Endothelial cell (in vitro differentiated cells): ENCODE measurements at places on chromosomes 2 and 18.
A peak's percentile ranks its signal among the peaks of the same experiment; 100 is the strongest.

DNA sequence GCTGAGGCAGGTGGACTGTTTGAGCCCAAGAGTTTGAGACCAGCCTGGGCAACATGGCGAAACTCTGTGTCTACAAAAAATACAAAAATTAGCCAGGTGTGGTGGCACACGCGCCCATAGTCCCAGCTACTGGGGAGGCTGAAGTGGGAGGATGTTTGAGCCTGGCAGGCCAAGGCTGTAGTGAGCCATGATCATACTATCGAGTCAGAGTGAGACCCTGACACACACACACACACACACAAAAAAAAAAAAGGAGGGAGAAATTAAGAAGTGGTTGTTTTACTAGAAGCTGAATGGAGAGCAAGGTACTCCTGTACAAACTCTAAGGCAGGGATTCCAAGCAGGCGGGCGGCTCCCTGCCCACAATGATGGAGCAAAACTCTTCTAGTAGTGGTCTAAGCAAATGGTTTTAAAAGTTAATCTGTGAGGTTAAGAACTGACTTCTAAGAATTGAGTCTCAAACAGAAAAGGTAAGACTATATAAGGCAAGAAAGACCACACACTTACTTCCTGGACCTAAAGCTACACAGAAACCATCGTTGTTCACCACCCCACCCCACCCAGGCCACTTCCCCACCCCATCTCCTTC lies 2.6 kb downstream of the ANKRD44 start:
- DNase-seq, result no peak
- peaks cover 4% of the 10 kb centered on the region for H3K36me3 ChIP-seq
- no peak overlapping the region for H3K27ac ChIP-seq
- H3K4me1 ChIP-seq, result peaks cover 32% of the 10 kb centered on the region
- peaks cover 11% of the 10 kb centered on the region for H3K27me3 ChIP-seq

- DNase-seq, result no peak
- H3K27ac ChIP-seq, result no peak overlapping the region
- peaks cover 7% of the 10 kb centered on the region for H3K4me1 ChIP-seq
- H3K36me3 ChIP-seq, result no peaks in the 10 kb centered on the region
- no peak overlapping the region for H3K4me3 ChIP-seq
- H3K27me3 ChIP-seq, result no peaks in the 10 kb centered on the region
Observed at GRCh38 chr2:158131483-158131912, 29.8 kb downstream of the UPP2 start.

DNA sequence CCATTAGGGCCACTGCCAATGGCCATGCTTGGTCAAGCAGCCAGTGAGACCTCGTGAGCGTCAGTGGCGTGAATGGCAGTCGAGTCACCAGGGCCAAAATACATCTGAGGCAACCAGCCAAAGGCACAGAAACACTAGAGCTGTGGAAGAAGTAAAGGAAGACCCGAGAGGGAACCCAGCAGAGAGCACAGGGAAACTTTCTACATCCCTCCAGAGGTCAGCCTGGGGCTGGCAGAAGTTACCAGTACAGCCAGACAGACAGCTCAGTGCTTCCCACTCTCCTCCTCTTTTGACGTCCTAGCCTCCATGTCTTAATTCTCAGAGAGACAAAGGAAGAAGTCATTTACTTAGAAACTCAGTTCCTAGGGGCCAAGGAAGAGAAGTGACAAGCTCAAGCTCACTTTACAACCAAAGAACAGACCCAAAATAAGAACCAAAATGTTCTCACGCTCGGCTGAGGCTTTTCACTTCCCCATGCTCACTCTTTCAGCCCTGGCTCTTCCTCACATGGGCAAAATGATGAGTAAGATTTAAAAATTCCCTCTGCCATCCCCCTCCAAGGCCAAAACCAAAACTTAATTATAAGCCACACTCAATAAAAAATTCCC lies 8.7 kb downstream of the CYRIA start:
- no peak overlapping the region for H3K4me3 ChIP-seq
- peaks cover 55% of the 10 kb centered on the region for H3K4me1 ChIP-seq
- no peak overlapping the region for H3K27ac ChIP-seq
- H3K36me3 ChIP-seq, result peaks cover 8% of the 10 kb centered on the region
- H3K27me3 ChIP-seq, result no peaks in the 10 kb centered on the region

DNA sequence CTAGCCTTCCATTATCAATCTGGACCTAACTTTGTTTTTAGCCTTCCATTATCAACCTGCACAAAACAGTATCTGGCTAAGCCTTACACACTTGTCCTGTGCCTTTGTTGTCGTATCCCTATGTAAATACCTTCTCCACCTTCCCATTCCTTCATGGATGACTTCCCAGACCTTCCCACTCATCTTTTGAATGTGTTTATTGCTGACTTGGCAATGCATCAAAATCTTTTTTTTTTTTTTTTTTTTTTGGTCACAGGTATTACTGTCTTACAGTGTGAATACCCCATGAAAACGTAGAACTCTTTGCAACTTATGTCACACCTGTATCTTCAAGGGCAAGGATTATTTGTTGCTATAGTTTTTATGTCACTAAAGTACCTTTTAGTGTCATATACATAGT lies 25.7 kb downstream of the RPE start:
- H3K36me3 ChIP-seq, result peaks cover 8% of the 10 kb centered on the region
- H3K4me1 ChIP-seq, result no peaks in the 10 kb centered on the region
- no peak overlapping the region for H3K27ac ChIP-seq
- no peak for DNase-seq
- no peak overlapping the region for H3K4me3 ChIP-seq

DNA sequence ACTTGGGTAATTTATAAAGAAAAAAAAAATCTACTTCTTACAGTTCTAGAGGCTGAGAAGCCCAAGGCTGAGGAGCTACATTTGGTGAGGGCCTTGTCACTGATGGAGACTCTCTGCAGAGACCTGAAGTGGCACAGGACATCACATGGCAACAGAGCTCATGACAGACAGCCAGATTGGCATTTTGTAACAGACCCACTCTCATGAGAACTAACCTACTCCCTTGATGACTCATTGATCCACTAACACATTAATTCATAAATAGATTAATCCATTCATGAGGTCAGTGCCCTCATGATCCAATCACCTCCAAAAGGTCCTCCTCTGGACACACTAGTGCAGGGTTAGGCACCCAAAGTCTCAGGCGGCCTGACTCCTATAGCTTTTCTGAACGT lies 318.4 kb downstream of the GULP1 start:
- peaks cover 8% of the 10 kb centered on the region for H3K36me3 ChIP-seq
- H3K27ac ChIP-seq, result no peak overlapping the region
- no peak overlapping the region for H3K4me3 ChIP-seq

GRCh38 chr2:233375490-233376314 lies 21.4 kb downstream of the DGKD start:
- H3K4me1 ChIP-seq, result no peaks in the 10 kb centered on the region
- H3K27me3 ChIP-seq, result peaks cover 1% of the 10 kb centered on the region
- no peak for DNase-seq
- no peak overlapping the region for H3K4me3 ChIP-seq
- H3K27ac ChIP-seq, result no peak overlapping the region

GRCh38 chr2:1769703-1770422 lies 25.5 kb upstream of the PXDN start:
- H3K4me1 ChIP-seq, result no peaks in the 10 kb centered on the region
- H3K27ac ChIP-seq, result no peak overlapping the region
- peak; percentile 78 for DNase-seq
- no peak overlapping the region for H3K4me3 ChIP-seq
- H3K36me3 ChIP-seq, result no peaks in the 10 kb centered on the region

DNA sequence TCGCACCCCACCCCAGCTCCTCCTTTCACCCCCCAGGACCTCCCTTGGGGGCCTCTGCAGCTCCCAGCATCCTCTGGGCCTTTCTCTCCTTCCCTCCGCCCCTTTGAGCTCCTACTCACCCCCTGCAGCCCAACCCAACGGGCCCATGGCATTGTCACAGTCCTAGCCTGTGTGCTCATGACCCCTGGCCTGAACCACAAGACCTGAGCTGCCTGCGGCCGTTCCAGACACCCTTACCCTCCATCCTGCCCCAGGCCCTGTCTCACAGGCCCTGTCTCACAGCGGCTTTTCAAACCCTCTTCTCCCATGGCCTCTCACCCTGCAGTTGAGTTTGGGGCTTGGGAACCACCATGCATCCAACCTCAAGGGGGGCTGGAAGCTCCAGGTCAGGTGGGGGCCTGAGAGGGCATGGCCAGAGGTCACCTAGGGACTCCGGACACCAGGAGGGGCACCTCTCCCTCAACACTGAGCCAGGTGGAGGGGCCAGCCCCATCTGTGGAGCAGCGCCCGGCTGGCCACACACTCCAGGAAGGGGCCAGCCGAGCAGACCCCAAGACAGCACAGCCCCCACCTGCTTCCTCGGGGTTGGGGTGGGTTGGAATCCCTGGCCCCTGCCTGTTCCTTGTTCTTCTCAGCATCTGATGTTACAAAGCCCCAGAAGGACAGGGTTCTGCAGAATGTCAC lies 6.9 kb downstream of the MAB21L4 start:
- H3K36me3 ChIP-seq, result peaks cover 4% of the 10 kb centered on the region
- no peak overlapping the region for H3K27ac ChIP-seq
- no peak for DNase-seq

GRCh38 chr2:218292048-218293014 lies at the start of gene TMBIM1:
Gene TMBIM1 (minus strand): TSS chr2:218292503. CDS start chr2:218282141, 10,362 bp downstream.
- H3K27ac ChIP-seq, result no peak within 1 kb of the TSS
- peak within 1 kb of the TSS; percentile 87 for H3K4me3 ChIP-seq
- peaks cover 4% of the 10 kb centered on the region for H3K27me3 ChIP-seq
- peaks cover 40% of the 10 kb centered on the region for H3K4me1 ChIP-seq
- peak; percentile 87 for DNase-seq
- H3K36me3 ChIP-seq, result peaks cover 10% of the 10 kb centered on the region

- H3K27ac ChIP-seq, result no peak overlapping the region
- H3K4me1 ChIP-seq, result no peaks in the 10 kb centered on the region
- no peak for DNase-seq
- no peak overlapping the region for H3K4me3 ChIP-seq
- no peaks in the 10 kb centered on the region for H3K36me3 ChIP-seq
Observed at GRCh38 chr2:37891846-37892435, 33.1 kb upstream of the RMDN2 start.

DNA sequence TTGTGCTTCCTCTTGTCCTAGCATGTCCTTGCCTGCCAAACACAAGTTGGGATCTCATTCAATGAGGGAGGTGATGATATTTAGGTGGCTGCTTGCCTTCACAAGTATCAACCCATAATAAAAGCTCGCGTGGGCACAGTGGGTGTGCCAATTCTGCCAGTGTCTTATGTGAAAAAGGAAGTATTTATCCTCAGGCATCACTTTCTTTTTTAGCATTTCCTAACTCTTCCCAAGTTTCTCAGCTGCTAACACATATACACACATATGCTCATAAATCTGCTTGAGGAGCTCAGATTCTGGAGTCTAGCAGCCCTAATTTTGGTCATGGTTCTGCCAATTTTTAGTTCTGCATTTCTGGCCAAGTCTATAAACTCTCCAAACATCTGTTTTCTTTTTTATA lies 319.5 kb upstream of the HNMT start:
- H3K4me3 ChIP-seq, result no peak overlapping the region
- no peaks in the 10 kb centered on the region for H3K36me3 ChIP-seq
- H3K27ac ChIP-seq, result no peak overlapping the region
- H3K4me1 ChIP-seq, result no peaks in the 10 kb centered on the region
- peaks cover 3% of the 10 kb centered on the region for H3K27me3 ChIP-seq

GRCh38 chr18:48940854-48941611 lies 9.7 kb downstream of the SMAD7 start:
- H3K4me1 ChIP-seq, result peaks cover 78% of the 10 kb centered on the region
- H3K27ac ChIP-seq, result peak overlapping the region; percentile 79
- peak; percentile 30 for DNase-seq
- peak overlapping the region; percentile 9 for H3K4me3 ChIP-seq
- peaks cover 23% of the 10 kb centered on the region for H3K36me3 ChIP-seq

GRCh38 chr2:113285816-113286215 lies 7.1 kb upstream of the PAX8 start:
- no peaks in the 10 kb centered on the region for H3K4me1 ChIP-seq
- H3K4me3 ChIP-seq, result no peak overlapping the region
- no peaks in the 10 kb centered on the region for H3K27me3 ChIP-seq
- no peaks in the 10 kb centered on the region for H3K36me3 ChIP-seq

DNA sequence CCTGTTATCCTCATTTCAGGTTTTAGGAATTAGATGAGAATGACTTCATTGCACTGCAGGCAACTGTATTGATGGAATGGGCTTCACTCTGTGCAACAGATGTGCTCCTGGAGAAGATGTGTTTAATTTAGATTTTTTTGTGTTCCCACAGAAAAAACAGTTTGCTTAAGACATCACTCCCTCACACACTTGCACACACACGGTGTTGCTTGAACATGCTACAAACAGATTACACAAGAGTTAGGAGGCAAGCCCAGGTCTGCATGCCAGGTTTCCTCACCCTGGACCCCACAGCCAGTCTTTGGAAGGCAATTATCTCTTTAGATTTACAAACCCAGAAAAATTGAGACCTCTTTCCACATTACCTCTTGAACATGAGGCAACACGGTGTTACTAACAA lies 93.7 kb upstream of the KLHL29 start:
- H3K36me3 ChIP-seq, result no peaks in the 10 kb centered on the region
- H3K4me3 ChIP-seq, result no peak overlapping the region
- H3K4me1 ChIP-seq, result peaks cover 5% of the 10 kb centered on the region
- no peak for DNase-seq
- no peaks in the 10 kb centered on the region for H3K27me3 ChIP-seq

DNA sequence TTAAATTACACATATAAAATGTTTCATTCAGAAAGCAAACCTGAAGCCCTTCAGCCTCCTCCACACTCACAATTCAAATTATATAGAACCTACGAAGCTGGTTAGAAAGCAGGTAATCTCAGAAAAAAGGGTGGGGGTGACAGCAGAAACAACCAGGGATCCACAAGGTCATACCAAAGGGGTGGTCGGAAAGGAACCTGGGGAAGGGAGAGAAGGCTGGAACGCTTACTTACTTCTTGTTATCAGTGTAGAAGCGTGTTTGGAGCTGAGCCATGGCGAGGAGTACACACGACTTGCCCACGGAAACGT lies 316 bp downstream of the WDR12 start:
- H3K4me3 ChIP-seq, result peak overlapping the region; percentile 99
- peak overlapping the region; percentile 98 for H3K27ac ChIP-seq
- peaks cover 4% of the 10 kb centered on the region for H3K27me3 ChIP-seq
- H3K4me1 ChIP-seq, result peaks cover 10% of the 10 kb centered on the region
- H3K36me3 ChIP-seq, result peaks cover 7% of the 10 kb centered on the region
